GM23248 (cell line): ENCODE measurements at places on chromosomes 11 and 22.

GRCh38 chr11:110356762-110357671 is 60.6 kb upstream of the RDX start:
- DNase-seq, result peak; percentile 60
- no peaks in the 10 kb centered on the region for H3K27me3 ChIP-seq
- peak overlapping the region; percentile 41 for H3K4me3 ChIP-seq

DNA sequence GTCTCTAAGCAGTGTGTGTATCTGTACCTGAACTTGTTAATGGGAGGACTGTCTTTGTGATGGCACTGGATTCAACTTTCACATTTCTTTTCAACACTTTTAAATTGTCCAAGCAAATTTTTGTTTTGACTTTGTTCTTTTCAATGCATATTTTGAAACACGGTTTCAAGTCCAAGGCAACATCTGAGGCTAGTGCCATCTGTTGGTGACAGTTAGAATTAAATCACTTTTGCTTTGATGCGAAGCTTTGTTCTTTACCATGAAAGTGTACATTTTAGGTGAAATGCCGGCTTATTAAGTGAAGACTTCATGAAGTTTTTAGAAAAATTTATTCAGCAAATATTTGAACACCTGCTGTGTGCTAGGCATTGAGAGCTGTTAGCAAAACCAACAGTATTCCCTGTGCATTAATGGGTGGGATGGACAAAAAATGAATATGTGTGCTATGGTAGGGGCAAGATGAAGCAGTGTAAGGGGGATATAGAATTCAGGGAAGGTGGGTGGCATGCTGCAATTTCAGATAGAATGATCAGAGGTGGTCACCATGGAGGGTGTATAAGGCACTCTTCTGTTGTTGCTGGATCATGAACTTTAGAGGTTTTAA is 70.2 kb downstream of the DDX10 start:
- H3K36me3 ChIP-seq, result no peaks in the 10 kb centered on the region
- no peak overlapping the region for H3K27ac ChIP-seq
- H3K4me3 ChIP-seq, result no peak overlapping the region

DNA sequence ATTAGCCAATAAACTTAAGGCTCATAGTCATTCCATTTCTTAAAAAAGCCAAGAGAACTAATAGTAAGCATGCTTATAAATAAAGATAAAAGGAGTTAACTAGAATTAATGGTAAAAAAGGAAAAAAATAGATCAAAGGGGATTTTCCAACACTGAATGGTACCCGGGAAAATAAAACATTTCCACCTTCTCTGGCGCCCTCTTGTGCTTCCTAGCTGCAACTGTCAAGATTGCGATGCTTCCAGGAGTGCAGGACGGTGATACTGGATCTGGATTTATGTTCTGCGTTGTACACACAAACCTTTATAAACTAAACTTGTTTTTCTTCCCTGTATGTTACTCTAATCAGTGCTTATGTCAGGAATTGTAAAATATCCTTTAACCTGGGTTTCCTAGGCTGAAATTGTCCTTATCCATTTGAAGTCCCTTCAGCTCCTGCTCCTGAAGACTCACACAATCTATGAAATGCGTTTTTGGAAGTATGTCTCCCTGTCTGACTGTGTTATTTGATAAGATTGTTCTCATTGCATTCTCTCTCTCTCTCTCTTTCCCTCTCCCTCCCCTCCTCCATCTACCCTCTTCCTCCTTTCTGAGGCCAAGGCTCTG is 9.6 kb upstream of the HTATIP2 start:
- H3K36me3 ChIP-seq, result no peaks in the 10 kb centered on the region
- H3K27ac ChIP-seq, result no peak overlapping the region
- peaks cover 13% of the 10 kb centered on the region for H3K27me3 ChIP-seq
- DNase-seq, result peak; percentile 71

DNA sequence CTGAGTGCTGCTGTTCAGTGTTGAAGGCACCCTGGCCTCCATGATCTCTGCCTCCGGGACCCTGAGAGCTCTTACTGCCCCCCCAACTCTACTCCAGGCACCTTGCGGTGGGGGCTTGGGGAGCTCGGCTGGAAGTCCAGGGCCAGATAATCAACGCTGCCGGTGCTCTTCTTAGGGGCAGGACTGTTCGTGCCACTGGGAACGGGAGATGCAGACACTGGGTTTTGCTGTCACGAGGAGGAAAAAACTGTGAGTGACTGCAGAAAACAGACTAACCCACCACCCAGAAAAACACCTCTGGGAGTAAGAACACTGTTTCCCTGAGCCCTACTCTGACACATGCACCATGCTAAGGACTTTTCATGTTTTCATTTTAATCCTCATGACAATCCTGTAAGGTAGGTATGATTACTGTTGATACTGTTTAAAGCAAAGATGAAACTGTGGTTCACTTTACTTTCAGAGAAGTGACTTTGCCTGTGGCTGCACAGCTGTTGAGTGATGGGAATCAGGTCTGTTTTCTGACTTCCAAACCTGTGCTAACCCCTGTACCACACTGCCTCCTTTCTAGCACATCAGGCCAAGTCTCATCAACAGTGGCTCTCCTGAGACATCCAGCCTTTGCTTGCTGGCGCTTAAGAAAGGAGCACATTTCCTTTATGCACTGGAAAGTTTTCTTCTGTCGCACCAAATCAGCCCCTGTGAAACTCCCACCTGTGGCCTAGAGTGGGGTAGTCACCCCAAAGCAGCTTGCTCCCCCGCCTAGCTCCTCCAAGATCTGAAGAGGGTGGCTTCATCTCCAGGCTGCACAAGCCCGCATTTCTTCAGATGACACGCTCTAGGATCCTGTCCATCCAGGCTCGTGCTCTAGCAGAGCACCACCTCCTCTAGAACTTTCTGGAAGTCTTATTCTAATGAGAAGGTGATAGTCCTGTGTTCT is 31.8 kb downstream of the USP35 start:
- H3K27ac ChIP-seq, result no peak overlapping the region
- H3K4me1 ChIP-seq, result no peaks in the 10 kb centered on the region
- H3K4me3 ChIP-seq, result no peak overlapping the region
- no peaks in the 10 kb centered on the region for H3K36me3 ChIP-seq
- no peak for DNase-seq
